Mammary epithelial cell (primary cell): ENCODE measurements at places on chromosomes 3 and 15.

GRCh38 chr3:176262071-176262470 lies 935.2 kb downstream of the TBL1XR1 start:
- no peak for DNase-seq

DNA sequence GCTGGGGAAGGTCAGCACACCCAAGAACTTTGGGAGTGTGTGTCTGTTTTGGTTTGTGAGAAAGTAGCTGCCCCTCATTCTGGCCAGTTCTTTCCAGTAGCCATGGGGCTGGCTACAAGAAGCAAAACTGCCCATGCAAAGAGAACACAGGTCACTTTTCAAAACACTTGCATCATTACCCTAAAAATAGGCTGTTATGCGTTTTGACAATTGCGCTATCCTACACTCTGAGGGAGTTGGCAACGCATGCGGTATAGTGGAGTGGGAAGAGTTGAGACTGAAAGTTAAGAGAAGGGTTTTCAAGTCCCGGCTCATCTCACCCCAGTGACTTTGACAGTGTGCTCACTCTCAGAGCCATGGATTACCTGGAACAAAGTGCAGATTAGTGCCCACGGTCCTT lies 41.8 kb upstream of the MYZAP start:
- DNase-seq, result no peak

- no peak for DNase-seq
These were observed 34.3 kb downstream of the TMEM44 start for GRCh38 chr3:194598771-194599557.

- no peak for DNase-seq
These were observed 42.0 kb downstream of the GSK3B start for GRCh38 chr3:120052225-120052624.

DNA sequence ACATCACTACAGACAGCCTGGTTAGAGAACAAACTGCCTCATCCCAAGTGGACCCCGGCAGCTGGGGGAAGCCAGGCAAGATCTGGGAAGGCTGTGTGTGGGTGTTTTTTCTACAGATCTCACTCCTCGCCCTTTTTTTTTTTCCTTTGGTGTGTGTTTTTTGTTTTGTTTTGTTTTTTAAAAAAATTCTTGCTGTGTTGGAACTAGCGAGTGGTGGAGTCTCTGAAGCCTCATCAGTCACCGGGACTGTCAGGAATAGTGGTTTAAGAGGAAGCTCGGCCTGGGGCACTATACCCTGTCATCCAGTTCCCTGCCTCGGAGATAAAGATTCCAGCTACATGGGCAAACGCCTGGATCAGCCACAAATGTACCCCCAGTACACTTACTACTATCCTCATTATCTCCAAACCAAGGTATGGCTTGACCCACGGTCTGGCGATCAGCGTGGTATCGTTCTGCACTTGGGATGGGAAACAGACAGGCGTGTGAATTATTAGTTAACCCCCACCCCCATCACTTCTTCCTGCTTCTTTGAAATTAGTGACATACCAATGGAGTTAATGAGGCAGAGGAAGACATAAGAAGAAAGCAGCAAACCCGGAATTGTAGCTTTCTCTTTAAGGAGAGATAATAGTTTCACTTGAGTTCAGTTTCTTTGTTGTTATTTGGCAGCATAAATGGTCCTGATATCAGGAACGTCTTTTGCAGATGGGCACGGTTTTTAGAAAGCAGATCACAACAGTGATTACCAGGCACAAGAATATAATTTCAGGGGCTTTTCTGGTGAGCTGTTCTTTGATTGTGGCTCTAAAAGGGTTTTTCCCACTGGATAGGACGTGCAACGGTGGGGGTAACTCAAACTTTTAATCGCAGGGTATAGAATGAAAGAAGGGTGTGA lies 722 bp downstream of the RBMS3 start:
- peak; percentile 65 for DNase-seq

DNA sequence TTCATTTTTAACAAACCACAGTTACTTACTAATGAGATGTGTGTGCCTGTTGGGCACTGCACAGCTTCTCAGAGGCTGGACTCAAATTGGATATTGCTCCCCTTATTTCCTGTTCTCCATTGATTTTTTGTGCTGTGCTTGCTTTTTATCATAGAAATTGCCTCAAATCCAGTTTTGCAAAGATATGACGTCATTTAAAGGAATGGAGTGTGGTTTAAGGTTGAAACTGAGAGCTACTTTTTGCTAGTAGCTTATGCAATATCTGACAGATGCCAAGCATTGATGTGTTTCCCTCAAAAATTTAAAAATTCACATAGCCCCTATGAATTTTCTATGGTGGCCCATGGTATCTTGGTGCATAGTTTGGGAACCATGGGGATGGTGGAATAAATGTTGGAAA lies 67.7 kb upstream of the ROPN1 start:
- no peak for DNase-seq

- no peak for DNase-seq
These were observed 60.4 kb upstream of the SPPL2A start for GRCh38 chr15:50825946-50826345.

GRCh38 chr15:68814596-68814995 lies 6.1 kb downstream of the ANP32A start:
- no peak for DNase-seq

- no peak for DNase-seq
These were observed 351.5 kb upstream of the TPM1 start for GRCh38 chr15:62691008-62691407.

- no peak for DNase-seq
These were observed 82.7 kb upstream of the KLF13 start for GRCh38 chr15:31243895-31244294.

DNA sequence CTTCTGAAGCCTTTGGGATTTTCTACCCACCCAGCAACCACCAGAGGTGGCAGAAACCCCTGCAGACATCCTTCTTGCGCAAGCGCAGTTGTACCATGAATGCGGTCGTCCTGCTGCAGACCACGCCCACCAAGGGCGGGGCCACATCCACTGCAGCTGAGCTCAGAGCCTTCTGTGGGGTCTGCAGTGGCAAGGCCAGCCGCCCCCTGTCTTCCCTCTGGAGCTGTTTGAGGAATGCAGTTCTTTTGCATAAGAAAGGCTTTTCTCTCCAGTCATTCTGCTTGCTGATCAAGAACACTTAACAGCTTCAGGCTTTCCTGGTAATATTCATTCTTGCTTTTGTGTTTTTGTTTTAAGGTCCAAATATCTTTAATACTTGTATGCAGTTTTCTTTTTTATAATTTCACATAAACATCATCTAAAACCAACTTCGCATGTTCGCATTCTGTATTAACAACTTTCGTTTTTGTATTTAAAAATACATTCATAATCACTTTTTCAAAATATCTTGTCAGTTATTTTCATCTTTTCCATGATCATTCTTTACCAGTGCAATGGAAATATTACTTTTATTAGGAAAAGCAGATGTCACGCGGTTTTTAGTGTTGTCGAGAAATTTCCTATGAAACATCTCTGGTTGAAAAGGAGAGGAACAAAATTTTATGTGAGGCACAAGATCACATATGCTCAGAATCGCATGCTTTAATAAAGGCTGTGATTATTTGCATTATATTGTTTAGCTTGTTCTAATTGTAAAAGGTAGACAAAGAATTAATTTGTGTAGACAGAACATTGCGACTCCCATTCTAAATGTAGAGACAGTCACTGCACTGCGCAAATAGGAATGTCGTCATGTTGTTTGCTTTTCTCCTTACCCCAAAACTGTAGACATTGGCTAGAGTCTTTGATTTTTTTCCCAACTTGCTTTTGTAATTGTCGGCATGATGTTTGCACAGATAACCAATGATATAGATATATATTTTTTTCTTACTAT lies 98.1 kb upstream of the SNRPN start:
- DNase-seq, result no peak

DNA sequence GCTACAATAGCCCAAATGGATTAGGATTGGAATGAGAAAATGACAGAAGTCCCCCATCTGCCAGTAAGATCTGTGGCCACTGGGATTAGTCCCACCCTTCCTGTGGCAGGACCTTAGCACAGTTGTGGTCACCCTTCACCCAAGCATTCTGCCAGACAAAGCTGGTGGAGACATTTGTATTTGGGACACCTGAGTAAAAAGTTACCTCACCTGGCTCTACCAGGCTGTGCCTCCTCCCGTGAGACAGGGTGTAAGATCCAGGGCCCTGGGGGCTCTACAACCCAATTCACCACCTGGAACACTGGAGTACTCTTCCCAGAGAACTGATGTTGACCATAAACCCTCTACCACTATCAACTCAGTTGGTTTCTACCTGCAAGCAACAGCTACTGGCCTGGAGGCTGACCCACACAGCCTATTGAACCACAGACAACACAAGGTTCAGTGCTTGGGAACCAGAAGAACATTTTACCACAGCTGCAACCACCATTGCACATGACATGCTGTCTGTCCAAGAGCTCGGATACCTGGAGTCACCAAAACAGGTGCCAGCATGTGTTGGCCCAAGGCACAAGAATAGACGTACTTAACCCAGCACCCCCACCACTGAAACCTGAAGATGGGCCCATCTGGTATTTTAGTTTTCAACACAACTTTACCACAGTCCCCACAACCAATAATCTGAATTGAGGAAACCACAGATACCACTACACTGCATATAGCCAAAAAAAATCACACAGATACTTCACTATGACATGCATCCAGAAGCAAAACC lies 1686.7 kb downstream of the SI start:
- no peak for DNase-seq

DNA sequence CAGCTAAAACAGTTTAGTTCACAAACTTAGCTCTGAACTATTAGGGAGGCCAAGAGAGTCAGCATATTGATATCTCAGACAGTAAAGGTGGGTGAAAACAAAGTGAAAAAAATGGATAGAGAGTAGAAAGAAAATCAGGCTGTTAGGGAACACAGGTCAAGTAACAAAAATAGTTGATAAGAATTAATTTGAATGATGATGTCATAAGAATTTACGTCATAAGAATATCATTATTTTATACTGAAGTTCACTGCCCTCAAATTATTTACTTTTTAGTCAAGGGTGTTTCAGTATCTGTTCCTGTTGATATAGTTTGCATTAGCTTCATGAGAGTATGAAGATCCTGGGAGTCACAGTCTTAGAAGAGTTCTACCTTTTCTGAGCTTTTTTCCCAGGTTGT lies 1134.6 kb downstream of the SI start:
- DNase-seq, result no peak

DNA sequence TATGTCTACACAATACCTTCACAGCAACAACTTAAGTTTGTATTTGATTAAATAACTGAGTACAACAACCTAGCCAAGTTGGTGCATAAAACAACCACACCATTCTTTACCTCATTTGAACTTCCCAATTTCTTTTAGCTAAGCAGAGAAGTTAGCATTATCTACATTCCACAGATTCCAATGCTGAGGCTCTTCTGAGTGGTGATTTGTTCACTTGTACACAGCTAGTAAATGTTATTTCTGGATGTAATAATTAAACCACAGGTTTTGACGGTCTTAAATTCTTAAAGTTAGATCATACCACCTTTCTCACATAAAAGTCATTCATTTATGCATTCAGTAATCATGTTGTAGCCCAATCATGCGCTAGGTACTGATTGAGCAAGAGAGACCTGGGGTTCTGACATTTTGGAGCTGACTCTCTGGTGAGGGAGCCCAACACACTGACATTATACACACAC lies 102.5 kb downstream of the SST start:
- DNase-seq, result peak; percentile 5

GRCh38 chr3:160368804-160369203 lies 30.2 kb downstream of the IFT80 start:
- no peak for DNase-seq

DNA sequence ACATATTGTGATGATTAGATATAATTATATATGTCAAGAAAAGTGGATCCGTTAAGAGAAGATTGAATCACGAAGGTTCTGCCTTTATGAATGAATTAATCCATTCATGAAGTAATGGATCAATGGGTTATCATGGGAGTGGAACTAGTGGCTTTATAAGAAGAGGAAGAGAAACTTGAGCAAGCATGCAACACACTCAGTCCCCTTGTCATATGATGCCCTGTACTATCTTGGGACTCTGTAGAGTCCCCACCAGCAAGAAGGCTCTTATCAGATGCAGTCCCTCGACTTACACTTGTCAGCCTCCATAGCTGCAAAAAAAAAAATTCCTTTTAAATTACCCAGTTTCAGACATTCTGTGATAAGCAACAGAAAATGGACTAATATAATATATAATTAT lies 301.9 kb downstream of the RAP2B start:
- no peak for DNase-seq

GRCh38 chr15:92833106-92833433 lies 67.1 kb upstream of the CHD2 start:
- DNase-seq, result no peak

- no peak for DNase-seq
These were observed 31.0 kb upstream of the USP50 start for GRCh38 chr15:50577492-50577891.

- DNase-seq, result peak; percentile 15
These were observed 19.5 kb downstream of the PPCDC start for GRCh38 chr15:75042730-75043508.

DNA sequence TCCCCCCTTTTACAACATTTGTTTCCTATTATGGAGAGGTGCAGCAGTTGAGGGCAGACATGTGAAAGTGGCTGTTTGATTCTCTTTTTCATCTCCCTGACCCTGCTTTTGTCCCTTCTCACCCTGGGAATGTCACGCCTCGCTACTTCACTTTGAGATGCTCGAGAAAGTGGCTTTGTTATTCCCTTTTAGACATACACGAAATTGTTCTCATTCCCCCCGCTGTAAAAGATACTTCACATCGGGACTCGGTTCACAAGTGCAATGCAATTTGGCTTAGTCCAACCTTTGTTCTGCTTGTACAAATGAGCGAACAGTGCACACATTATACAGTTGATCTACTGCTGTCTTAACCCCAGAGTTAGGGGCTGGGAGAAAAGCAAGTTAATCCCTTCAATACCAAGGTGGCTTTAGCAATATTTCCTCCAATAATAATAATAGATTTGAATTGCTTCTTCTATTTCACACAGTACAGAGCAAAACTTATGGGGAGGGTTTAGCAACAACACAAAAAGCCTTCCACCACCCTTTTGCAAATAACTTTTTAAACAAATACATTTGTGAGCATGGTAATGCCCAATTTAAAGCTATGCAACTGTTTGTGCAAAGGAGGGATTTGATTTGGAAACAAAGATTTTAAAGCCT lies 5.7 kb upstream of the FOXB1 start:
- no peak for DNase-seq

DNA sequence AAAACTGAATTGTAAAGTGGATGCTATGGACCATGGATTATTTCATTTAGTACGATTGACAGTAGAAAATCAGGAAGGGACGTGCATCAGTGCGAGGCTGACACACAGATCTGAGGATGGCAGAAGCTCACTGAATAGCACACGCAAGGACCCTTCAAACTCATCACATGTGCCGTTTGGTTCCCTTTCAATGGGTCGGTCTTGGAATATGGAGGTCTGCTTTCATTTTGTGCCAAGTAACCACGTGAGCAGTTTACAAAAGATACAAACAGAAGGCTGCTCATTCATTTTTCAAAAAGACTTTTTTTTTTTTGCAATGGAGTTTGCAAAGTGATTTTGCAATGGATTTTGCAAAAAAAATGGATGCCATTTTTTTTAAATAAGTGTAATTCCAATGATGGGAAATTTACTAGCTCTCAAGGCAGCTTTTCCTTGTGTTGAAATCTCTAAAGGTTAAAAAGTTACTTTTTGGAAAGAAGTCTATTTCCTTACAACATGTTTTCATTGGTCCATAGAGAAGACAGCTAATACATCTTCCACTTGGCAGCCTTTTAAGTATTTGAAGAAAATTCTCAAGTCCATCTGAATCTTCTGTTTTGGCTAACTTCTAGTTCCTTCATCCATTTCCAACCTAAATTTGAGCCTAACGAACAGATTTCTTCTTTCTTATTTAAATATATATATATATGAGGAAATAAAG lies 392.3 kb upstream of the TPRG1 start:
- no peak for DNase-seq

GRCh38 chr15:29283381-29283780 lies 13.8 kb upstream of the NSMCE3 start:
- no peak for DNase-seq
